Muscle of leg (tissue), 16 donors: ENCODE measurements at places on chromosomes 5 and 9. TPM values are rescaled to one million over a fixed set of nuclear protein-coding genes. Genes with fewer than 3 reads are reported as not detected.

- DNase-seq, result peak; percentile 22
Measured at GRCh38 chr5:169350759-169351240, 49.9 kb upstream of the SLIT3 start.

GRCh38 chr5:758698-759053, 25.9 kb downstream of the ZDHHC11B start:
- DNase-seq, result no peak

DNA sequence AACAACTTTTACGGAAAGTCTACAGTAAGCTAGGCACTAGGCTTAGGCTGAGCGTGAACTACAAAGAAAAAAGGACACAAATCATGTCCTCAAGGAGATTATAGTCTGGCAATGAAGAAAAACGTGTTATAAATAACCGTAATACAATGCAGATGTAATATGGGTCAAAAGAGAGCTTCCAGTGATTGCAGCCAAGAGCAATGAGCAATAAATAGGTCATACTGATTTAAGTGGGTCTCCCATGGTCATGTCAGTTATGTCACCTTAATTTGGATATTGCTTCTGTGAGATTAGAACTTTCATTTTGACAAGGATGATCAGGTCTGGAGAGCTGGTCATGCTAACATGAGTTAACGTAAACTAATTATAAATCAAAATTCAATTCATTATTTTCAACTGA, 158.6 kb upstream of the GNA14 start:
- no peak for DNase-seq

- DNase-seq, result no peak
Measured at GRCh38 chr9:72931437-72931836, 21.4 kb downstream of the ALDH1A1 start.

DNA sequence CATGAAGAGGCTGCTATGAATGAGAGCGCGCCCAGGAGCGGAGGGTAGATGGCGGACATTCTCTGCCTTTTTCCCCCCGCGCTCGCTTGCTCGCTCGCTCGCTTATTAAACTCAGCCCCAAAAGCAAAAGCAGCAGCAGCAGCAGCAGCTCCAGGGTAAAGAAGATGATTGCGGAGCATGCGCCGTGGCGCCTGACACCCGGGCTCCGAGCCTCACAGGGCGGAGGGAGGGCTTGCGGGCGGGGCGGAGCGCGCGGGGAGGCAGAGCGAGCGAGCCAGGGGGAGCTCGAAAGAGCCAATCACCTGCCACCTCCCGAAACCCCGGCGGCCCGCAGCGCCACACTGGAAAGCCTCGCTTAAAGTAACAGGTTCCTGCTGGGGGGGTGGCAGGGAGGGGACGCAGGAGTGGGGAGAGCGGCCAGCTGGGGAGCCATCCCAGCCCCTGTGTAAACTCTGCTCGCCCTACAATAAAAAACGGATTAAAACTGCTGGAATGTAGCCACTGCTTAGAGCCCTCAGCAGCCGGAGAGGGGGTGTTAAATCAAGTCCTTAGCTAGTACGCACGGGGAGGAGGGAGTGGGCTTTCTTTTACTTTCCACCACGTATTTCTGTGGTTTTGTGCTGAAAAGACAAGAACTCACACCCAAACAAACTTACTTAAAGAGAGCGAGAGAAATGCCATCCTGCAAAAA, at the start of gene MLLT3:
Gene MLLT3, minus strand, starts transcription at position 170 of the 691 bp plus-strand sequence.
- DNase-seq, result peak; percentile 98

DNA sequence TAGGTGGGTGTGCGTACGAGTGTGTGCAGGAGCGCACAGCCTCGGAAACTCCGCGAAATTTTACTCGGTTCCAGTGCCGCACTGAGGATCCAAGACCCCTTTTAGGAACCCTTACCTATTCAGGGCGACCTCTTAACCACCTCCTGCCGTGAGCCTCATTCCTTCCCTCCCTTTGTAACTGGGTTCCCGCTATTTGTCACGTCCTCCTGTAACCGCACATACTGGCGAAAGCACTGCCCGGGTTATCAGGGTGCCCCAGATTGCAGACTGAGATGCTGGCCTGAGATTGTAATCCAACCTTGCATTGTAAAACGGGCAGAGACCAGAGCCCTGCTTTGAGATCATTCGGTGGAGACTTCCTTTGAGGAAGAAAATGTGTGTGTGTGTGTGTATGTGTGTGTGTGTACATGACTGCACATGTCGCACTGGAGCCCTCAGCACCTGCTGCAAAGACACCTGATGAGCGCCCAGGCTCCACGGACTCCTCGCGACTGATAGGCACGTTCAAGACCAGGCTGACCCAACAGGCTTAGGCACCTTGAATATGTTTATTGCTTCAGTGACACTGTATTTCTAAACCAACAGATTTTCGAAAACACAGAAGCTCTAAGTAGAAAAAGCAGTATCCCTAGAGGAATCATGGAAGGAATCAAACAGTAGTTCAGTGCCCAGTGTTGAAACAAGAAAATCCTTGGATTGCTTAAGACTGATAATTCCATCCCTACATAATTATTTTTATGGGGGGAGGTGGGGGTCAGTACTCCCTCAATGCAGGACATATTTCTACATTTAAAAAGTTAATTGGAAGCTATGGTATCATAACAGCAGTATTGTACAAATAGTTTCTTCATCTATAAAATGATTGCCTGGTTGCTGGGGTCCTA, 86.5 kb upstream of the TNFAIP8 start:
- DNase-seq, result peak; percentile 49

- DNase-seq, result no peak
Measured at GRCh38 chr5:45796959-45797553, 100.9 kb upstream of the HCN1 start.

GRCh38 chr9:134629586-134630392, 11.8 kb upstream of the COL5A1 start:
- DNase-seq, result no peak

DNA sequence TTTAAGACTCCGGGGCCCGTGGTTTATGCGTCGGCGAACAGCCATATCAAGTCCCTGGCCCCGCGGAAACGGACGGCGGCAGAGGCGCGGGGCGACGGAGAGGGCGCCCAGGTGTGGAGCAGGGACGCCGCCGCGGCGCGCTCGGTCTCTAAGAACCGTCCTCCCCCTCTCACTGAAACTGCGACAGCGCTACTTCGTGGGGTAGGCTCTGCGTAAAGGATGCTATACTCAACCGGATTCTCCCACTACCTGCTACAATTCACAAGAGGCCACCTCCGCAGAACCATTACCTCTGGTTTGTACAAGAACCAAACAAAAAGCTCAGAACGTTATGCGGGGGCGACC, 404 bp downstream of the MRNIP start:
- DNase-seq, result no peak

DNA sequence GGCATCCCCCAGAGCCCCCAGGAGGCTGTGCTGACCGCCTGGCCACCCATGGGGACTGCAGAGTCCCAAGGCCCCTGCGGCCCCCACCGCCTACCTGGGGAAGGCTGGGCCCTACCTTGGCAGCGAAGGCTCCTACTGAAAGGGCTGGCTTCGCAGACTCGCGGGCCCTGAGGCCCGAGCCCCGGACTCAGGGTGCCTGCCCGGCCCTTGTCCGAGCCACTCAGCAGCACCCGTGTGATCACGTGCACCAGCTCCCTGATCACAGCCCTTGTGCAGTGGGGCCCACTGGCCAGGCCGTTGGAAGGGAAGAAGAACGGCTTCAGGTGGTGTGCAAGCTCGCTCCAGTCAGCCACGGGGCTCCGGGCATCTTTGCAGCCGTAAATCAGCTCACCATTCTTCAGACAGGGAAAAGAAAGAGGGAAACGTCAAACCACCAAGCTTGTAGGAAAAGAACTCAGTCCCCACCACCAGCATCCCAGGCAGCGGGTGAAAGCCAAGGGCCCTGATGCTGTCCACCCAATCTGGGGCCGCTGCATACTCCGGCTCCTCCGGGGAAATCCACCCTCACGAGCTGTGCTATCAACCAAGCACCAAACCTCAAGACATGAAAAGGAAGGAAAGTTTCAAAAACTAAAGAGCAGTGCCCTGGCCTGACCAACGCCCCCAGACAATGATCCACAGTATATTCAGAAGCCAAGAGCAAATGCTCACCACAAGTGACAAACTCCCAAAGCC, 31.9 kb downstream of the IPPK start:
- no peak for DNase-seq

GRCh38 chr5:111172504-111172903, 51.7 kb upstream of the CAMK4 start:
- no peak for DNase-seq

GRCh38 chr9:17614903-17615302, 36.0 kb downstream of the SH3GL2 start:
- DNase-seq, result no peak

DNA sequence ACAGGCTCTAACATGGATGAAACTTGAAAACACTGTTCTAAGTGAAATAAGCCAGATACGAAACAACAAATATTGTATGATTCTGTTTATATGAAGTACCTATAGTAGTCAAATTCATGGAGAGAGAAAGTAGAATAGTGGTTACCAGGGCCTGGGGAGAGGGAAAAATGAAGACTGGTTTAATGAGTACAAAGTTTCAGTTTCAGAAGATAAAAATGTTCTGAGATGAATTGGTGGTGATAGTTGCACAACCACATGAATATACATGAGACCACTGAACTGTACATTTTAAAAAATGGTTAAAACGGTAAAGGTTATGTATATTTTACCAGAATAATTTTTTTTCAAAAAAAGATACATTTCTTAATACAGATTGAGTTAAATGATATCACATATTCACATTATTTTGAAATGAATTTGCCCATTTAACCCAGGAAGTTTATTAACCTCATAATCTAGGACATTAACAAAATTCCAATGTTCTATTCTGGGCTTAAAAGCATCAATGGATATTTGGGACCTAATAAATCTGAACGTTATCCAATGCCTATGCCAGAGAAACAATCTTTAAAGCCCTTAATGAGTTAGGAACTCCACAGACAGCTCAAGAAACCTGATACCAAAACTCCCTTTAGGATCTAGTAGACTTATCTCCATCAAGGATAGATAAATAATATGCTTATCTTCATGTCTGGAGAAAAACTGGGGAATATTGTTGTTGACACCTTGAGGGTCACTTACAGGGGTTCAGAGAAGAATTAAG, 521.3 kb downstream of the EFNA5 start:
- no peak for DNase-seq

DNA sequence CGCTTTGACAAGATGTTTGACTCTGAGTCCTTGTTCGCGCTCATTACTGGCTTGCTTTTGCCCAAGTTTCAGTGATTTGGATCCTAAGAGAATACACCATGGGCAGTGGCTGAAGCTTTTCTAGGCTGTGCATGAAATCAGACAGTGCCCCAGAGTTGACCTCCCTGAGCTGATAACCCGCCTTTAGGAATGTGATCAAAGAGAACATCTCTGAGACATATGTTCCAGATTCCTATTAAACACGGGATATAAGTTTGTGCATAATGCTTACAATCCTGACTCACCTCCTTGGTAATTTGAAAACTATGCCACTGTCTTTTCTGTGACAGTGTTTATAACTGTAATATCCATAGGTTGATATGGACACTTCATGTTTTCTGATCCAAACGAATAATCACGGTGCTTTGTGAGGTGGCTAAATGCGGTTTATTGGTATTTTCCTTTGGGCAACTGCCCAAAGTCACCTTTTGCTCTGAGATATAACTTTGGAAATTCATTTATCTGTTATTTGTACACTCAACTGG, 732.9 kb downstream of the MTRR start:
- DNase-seq, result no peak

DNA sequence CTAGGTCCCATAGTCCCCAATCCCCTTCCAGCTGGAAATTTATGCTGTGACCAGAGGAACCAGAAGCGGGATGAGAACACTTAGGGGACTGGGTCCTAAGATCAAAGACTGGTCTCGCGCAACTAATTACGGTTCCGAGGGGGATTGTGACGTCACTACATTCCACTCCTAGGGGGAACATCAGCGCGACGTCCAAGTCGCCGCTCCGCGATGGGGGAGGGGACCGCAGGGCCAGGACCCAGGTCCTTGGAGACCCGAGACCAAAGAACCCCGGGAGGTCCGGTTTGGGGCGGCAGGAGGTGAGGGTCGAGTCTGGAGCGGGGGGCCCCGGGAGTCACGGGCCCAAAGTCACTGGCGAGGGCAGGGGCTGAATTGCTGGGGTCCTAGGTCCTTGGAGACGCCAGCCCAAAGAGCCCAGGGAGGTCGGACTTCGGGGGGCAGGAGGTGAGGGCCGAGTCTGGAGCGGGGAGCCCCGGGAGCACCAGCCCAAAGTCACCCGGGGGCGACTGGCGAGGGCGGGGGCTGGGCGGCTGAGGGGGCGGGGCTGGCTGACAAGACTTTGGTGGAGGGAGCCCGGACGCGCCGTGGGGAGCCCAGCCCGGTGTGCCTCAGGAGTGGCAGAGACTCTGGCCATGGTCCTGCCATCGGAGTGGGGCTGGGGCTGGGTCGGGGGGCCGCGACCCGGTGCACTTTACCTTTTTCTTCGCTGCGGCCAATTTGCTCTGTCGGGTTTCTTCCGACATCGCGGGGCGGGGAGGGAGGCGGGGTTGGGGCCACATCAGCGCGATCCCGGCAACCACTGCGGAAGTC, at the start of gene GOLGA2:
Gene GOLGA2, minus strand, starts transcription at position 810 of the 810 bp plus-strand sequence. Its CDS starts 31 bp downstream, at position 779.
- peak; percentile 65 for DNase-seq

DNA sequence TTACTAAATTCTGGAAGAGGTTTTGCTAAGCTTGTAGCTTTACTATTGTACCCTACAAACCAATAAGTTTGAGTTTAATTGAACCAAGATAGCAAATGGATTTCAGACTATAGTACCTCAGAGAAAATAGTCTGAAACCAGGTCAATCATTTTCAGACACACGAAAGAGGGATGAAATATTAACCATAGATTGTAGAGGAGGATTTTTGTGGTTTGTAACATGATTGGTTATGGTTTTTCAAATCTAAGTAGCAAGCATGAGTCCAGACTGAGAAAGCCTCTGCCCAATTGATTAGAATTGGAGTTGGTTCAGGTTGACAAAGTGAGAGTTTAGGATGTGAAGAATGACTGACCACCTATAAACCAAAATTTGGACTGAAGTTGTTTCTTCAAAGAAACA, 562.7 kb upstream of the DMAC1 start:
- DNase-seq, result no peak

GRCh38 chr9:27467486-27467885, 56.6 kb upstream of the IFNK start:
- no peak for DNase-seq

GRCh38 chr5:112535356-112535755, 116.3 kb upstream of the EPB41L4A start:
- no peak for DNase-seq

GRCh38 chr5:129963359-129963758, 59.1 kb downstream of the CHSY3 start:
- DNase-seq, result peak; percentile 68

GRCh38 chr5:88827997-88828396, 55.0 kb downstream of the MEF2C start:
- DNase-seq, result no peak

- DNase-seq, result no peak
Measured at GRCh38 chr5:75140277-75140676, 87.9 kb upstream of the GCNT4 start.

Gene IGIP
- 5.5 TPM for total RNA-seq

Gene C1QTNF2
- 26.8 TPM for total RNA-seq

Gene TAL2
- 13.9 TPM for total RNA-seq

Gene LRRC19
- not detected for total RNA-seq

Gene CCL27
- total RNA-seq, result 0.31 TPM

Gene IL4
- not detected for total RNA-seq

Gene HNRNPH1
- 396 TPM for total RNA-seq

Gene MAT2B
- total RNA-seq, result 34.8 TPM

Gene INSL4
- not detected for total RNA-seq
